Activated T-helper 1 cell treated with anti-CD3 and anti-CD28 coated beads, Interleukin-2, amount 50 U/mL, for 16 hours (primary cell): ENCODE measurements at places on chromosomes 16 and 17.

DNA sequence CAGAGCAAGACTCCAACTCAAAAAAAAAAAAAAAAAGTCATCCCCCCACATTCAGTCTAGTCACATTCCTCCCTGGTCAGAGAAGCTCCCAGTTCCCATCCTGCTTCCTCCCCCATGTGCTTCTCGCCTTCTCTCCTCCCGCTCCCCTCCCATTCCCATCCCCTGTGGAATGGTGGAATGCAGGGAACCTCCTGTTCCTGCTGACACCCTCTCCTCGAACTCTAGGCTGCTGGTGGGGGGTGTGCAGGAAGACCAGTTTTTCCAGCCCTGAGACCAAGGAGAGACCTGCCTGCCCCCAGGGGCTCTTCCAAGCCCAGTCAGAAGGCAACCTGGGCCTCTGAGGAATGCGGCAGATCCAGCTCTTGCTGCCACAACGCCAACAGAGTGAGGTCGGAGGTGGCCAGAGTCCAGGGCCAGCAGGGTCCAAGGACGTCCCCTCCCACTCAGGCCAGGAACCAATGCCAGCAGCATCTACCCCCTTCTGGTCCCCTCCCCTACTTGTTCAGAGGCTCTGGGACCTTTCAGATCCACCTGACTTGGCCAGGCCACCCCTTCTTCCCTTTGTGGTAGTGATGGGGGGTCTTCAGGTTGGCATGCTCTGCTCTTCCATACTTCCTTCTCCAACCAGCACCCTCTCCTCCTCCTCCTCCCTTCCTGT is 39.3 kb upstream of the TAC4 start:
- DNase-seq, result no peak

DNA sequence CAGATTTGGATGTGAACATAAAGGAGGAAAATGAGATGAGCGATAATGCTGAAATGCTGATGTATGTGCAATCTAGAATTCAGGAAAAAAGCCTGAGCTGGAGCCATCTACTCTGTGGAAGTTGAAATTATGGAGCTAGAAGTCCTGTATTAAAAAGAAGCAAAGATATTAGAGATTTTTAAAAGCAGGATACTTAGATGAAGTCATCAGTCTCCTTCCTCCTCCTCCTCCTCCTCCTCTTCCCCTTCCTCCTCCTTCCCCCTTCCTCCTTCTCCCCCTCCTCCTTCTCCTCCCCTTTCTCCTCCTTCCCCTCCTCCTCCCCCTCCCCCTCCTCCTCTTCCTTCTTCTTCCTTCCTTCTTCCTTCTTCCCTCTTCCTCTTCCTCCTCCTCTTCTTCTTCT is 823.8 kb upstream of the CA10 start:
- DNase-seq, result no peak

GRCh38 chr16:70570967-70571570 is 47.5 kb downstream of the SF3B3 start:
- no peak for DNase-seq

DNA sequence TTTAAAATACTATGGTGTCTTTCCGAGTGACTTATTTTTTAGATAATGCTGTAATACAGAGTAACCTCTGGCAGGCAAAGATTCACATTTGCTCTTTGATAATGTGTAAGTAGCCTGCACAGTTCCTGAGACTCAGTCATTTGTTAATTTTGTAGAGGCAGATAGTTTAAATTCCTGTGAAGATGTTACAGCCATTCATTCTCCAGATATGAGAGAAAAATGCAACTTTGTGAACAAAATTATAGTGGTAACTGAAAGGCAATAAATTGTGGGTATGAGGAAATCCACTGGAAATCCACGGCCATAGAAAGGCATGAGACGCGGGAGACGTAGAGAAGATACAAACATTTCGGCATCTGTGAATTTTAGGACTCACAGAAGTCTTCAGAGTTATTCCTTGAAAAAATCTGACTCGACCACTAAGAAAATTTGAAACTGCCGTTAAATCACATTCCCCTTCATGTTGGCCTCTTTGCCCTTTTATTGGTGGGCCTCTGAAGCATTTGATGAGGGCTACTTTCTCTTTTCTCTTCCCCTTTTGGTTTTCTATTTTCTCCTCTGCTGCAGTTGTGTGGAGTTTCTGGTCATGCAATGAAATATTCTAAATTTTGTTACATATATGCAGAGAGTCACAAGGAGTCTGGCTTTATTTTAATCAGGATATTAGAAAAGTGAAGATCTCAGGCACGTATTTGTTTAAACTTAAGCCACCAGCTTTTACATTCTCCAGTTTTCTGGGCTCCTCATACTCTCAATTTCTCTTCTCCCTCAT is 18.8 kb downstream of the HS3ST3A1 start:
- no peak for DNase-seq

- no peak for DNase-seq
These were observed 6.4 kb downstream of the CASKIN2 start for GRCh38 chr17:75508931-75509361.

GRCh38 chr16:87352818-87353217 is 30.8 kb downstream of the FBXO31 start:
- no peak for DNase-seq
